ENCODE measurements at places on chromosomes 1 and 21.

DNA sequence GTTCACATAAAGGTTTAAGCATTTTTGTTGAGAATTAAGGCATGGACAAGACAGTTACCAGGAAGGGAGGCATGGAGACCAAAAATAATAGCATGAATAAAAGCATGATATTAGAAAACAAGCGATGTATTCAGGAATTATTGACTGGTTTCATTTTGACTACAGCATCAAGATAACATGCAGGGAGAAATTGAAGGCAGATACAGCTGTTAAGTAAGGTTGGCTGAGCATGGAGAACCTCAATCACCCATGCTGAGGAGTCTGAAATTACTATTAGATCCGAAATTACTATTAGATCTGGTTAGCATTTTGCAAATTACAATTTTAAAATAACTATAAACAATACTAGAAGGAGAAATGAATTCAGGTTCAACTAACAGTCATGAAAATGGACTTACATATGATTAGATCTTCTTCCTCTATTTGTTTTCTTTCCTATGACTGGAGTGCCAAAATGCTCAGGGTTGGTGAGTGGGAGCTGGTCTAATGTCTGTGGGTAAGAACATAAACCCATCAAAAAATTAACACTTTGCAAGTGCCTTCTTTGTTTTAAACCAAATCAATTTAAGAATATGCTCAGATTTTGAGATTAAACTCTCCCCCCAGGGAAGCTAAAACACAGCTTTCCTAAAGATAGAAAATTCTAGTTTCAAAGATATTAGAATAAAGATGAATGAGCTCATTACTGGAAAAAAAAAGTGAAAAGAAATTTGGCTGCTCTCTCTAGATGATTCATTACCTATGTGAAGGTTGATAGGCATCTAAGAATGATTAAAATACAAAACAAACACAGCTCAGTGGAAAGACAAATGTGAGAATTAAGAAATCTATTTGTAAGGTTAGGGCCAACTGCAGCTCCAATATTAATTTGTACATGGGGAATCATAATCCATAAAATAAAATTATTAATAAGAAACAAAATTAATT, 81.7 kb downstream of the ARID4B start:
- no peak for DNase-seq

DNA sequence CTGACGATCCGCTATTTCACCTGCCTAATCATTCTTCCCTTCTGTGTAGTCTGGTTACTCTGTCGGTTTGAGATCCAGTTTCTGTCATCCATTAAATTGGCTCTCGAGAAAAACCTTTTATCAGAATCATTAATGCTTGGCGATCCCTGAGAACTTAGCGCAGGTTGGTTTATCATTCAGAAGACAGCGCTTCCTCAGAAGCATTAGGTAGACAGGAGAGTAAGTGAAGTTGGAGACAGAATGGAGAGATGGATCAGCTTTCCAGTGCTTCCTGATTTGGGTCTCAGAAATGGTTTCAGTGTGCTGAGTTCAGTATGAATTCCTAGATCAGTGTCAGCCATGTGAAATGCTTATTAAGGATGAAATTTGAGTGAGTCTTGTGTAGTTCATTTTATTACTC, 1.3 kb downstream of the USP1 start:
- no peak for DNase-seq

DNA sequence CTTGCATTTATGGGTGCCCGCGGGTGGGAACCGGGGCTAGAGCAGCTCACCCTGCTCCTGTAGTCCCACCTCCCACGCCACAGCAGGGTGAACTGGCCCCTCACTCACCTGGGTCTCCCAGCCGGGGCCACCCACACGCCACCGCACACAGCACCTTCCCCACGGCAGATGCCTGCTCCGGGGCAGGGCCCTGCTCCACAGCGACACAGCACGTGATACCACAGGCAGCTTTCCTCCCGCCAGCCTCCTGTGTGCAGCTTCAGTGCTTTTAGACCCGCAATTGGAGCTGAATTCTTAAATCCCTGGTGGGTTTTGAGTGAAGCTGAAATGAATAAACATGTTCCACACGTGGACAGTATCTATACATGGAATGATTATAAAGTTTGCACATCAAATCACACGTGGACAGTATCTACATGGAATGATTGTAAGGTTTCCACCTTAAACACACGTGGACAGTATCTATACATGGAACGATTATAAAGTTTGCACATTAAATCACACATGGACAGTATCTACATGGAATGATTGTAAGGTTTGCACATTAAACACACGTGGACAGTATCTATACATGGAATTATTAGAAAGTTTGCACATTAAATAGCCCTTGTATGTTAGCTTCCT, 93.1 kb upstream of the COL6A1 start:
- no peak for DNase-seq

DNA sequence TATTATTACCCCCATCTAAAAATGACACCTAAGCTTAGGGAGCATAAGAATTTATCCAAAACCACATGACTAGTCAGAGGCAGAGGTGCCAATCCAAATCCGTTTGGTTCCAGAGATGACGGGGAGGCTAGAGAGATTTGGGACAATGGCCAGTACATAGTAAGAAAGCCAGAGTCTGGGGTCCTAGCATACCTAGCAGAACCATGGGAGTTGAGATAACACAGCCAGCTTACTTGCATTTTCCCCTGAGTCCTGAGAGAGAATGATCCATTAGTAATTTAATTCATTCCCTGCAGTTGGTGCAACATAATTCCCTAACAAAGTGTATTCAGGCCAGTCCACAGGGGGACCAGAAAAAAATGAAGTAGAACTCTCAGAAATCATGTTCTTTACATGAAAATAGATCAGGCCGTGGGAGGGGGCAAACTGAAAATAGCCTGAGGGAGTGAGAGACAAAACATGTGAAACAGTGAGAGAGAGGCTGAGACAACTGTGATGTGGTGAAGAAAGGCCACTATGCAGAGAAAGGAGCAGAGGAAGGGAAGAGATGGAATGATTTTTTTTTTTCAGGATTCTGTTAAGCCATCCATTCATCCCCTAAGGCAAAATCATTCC, 243.3 kb downstream of the BRINP2 start:
- no peak for DNase-seq

GRCh38 chr1:82486468-82486867, 685.7 kb downstream of the ADGRL2 start:
- no peak for DNase-seq

DNA sequence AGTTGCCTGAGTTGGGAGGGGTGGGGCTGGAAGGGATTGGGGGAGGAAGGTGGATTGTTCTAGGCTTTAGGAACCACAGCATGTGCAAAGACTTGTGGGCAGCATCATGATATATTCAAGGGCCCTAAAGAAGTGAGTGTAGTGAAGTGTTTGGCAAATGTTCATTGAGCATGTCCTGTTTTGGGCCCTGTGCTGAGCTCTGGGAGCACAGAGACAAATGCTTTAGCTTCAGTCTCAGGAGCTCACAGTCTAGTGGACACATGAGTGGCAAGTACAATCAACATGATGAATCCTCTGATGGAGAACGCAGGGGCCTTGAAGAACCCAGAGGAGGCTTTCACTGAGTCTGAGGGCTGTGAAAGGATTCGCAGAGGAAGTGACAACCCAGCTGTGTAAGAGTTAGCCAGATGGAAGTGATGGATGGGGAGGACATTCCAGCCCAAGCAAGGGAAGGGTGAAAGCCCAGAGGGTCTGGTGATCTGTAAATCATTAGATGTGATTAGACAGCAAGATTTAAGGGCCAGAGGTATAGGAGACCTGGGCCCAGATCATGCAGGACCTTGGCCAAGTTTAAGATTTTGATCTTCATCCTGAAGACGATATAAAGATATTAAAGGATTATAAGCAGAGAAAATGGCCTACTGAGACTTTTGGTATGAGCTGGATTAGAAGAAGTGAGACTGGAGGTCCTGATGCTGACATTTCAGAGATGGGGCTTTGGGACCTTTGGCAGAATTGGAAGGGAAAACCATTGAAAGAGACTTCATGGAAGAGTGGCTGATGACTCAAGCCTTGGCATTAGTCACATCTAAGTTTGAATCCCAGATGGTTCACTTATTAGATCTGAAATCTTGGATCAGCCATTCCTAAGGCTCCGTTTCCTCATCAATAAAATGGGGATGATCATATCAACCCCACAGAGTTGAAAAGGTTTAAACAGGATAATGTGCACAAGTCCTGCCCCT, 4.6 kb downstream of the IPO13 start:
- no peak for DNase-seq

DNA sequence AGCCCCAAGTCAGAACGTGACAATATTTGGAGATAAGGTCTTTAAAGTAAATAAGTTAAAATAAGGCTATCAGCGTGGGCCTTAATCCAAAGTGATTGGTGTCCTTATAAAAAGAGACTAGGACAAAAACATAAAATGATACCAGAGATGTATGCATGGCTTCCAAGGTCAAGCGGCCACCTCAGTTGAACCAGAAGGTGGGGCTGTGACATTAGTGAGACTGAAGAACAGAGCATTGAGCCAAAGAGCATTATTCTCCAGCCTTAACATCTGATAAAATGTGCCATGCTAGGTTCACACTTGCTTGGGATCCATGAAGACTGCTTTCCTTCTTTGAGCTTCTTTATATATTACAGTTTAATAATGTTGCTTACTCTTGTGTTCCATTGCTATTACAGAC, 554.6 kb downstream of the PLA2G4A start:
- DNase-seq, result no peak

DNA sequence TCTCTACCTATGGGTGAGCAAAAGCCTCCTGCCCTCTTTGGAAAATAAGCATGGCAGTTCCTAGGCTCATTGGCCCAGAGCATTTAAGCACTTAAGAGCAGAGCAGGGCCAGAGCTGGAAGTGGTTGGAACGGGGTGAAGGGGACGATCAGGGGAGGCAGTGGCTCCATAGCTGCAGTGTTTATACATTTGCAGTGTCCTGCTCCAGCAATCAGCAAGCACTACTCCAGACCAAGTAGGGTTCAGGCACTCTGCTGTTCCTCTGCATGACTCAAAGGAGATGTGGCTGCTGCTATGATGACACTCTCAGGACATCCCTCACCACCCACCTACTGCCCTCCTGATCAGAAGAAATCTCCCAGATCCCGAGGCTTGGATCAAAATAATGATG, 55.0 kb downstream of the TRABD2B start:
- DNase-seq, result no peak

- DNase-seq, result no peak
These were observed 75.2 kb downstream of the PLPPR5 start for GRCh38 chr1:98929437-98929836.

- DNase-seq, result no peak
These were observed 43.1 kb downstream of the IL12RB2 start for GRCh38 chr1:67350783-67351182.

DNA sequence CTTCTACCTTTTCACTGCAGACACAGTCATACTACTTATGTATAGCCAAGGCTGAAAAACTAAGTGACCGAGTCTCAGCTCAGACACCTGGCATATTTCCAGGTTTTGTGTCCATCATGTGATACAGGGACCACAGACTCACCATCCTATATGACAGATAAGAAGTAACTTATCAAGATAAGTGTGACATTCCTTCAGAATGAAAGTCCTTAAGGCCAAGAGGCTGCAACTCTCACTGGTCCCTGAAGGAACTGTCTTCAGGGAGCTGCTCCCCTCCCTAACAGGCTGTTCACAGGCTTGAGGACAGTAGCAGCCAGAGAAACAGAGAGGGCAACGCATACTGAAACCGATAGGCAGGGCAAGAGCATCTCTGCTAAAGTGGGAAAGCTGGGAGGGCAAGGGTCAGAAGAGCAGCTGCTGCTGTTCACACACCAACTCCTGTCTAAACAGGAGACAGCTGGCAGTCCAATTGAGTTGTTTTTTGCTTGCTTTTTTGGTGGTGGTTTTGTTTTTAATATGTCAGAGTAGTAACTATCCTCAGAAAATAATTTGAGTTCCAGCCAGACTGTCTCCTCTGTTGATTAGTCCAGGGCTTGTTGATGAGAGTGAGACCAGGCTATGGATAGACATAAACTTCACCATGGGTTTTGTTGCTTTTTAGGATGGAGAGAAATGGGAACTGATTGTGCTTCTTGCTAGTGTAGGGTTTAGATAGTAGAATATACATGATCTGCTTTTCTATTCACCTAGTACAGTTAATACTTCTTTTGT, 67.7 kb downstream of the MACF1 start:
- DNase-seq, result peak; percentile 65

DNA sequence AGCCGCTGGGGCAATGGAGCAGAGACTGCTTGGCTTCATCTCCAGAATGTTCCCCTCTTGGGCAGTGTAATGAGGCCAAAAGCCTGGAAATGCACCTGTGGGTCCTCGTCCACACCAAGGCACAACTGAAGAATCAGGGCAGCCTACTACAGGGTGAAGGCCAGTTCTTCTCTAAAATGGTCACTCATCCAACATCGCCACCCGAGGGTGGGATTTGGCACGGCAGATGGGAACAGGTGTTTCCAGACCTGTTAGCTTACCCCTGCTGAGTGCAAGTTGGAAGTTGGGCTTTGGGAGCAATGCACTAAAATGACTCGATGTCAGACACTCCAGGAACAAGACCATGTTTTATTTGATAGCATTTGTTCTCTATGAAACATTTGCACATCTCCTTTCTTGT, 543.7 kb downstream of the NPHP4 start:
- DNase-seq, result peak; percentile 10

DNA sequence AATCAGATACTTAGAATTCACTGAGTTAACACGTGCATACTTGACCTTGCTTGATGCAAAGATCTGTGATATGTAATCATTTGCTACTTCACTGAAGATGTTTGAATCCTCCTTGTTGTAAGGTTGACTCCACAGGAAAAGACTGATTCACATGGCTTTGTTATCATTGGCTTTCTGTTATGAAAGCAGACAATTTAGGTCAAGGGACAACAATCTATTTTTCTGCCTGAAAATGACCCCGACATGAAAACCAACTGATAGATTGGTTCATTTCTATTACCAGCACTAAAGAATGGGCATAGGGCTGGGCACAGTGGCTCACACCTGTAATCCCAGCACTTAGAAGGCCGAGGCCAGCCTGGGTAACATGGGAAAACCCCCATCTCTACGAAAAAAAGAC, 546.9 kb downstream of the SMYD3 start:
- no peak for DNase-seq

- no peak for DNase-seq
These were observed 76.8 kb upstream of the AKT3 start for GRCh38 chr1:243926803-243927245.

- DNase-seq, result no peak
These were observed 37.1 kb upstream of the TRIM67 start for GRCh38 chr1:231124746-231125145.

GRCh38 chr1:206521127-206521526, 13.8 kb downstream of the RASSF5 start:
- DNase-seq, result peak; percentile 87

- no peak for DNase-seq
These were observed 1.2 kb upstream of the SRSF11 start for GRCh38 chr1:70220015-70220414.

GRCh38 chr1:229792012-229792975, 166.2 kb downstream of the URB2 start:
- DNase-seq, result no peak

- DNase-seq, result peak; percentile 29
These were observed 99.3 kb downstream of the FMN2 start for GRCh38 chr1:240190881-240191401.
